ENCODE measurements at places on chromosomes 5 and 9.

DNA sequence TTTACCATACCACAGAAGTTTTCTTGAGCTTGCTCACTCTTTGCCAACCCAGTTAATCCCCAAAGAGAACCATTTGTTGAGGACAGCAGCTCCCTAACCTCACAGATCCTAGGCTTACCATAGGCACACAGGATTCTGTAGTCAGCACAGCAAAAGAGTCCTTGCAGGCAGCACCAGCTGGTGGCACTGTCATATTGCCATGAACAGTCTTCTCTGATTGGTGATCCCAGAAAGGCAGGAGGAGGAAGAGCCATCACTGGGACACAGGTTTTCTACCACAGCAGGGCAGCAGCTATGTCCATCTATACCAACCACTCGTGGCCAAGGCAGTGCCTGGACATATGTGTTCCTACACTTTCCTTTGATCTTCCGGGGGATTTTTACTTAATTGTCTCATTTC lies 297.1 kb upstream of the CD180 start:
- DNase-seq, result no peak

- no peak for DNase-seq
Observed at GRCh38 chr5:173557123-173557903, 59.1 kb downstream of the BOD1 start.

DNA sequence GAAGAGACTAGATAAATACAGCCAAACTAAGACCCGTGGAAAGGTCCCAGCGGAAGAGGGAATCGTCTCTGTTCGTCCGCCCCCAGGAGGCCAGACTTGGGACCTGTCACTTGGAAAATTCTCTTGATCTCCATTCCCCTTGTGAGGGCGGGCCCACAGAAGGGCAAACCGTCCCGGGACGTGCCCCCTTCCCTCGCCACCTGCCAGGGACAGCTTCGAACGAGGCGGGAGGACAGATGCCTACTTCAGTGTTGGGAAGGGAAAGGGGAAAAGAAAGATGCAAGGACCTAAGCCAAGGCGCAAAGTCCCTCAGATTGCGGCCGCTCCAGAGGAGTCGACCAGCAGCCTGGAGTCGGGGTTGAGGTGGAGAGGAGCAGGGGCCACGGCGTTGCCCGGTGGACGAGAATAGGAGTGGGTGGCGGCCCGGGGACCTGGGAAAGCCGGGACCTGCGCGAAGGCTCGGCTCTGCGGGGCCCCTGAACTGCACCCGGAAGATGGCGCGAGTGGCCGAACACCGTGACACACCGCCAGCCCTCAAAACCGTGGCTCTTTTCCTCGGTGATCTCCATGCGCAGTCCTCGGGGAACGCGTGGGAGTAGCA lies 4.4 kb upstream of the EBF1 start:
- DNase-seq, result no peak

DNA sequence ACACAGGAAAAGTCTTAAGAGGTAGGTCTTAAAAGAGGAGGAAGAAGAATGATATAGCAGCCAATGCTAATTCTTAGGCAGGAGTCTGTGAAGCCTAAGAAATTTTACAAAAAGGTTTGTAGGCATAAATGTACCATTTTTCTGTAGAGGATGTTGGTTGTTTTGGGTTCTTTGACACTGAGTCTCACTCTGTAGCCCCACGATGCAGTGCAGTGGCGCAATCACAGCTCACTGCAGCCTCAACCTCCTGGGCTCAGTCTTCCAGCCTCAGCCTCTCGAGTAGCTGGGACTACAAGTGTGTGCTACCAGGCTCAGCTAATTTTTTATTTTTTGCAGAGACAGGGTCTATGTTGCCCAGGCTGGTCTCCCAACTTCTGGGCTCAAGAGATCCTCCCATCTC lies 37.7 kb upstream of the RNF38 start:
- no peak for DNase-seq

- DNase-seq, result no peak
Observed at GRCh38 chr5:36392818-36393217, 91.1 kb upstream of the RANBP3L start.

DNA sequence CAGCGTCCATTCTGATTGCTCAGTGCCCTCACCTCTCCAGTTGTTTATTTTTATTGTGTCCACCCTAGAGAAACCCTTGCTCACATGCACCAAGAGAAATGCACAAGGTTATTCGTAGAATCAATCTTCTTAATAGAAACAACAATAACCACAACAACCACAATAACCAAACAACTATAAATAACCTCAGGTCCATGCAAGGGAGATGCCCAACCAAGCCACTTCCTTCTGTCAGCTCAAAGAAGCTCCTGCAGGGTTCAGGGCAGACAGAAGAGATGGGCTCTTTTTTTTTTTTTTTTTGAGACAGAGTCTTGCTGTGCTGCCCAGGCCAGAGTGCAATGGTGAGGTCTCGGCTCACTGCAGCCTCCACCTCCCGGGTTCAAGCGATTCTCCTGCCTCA lies 14.9 kb upstream of the TCOF1 start:
- no peak for DNase-seq

GRCh38 chr5:1543398-1544293 lies 19.9 kb upstream of the LPCAT1 start:
- no peak for DNase-seq

DNA sequence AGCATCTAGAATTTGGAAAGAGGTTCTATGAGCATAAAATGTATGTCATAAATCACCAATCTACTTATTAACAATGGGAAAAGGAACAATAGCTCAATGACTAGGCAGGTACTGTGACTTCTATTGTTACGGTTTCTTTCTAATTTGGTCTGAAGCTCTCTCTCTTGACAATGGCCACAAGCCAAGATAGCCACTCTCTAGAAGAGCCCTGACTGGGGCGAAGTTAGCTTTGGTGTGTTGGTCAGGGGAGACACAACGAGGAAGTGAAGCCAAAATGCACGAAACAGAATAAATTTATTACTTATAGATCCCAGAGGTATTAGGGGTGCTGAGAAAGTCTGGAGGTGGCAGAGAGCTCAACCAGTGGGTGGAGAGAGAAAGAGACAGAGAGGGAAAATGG lies 9.4 kb upstream of the RAD23B start:
- DNase-seq, result no peak

GRCh38 chr5:172642926-172643871 lies 2.1 kb downstream of the NEURL1B start:
- no peak for DNase-seq

- no peak for DNase-seq
Observed at GRCh38 chr9:108552459-108553040, 303.2 kb downstream of the ACTL7B start.

- no peak for DNase-seq
Observed at GRCh38 chr5:179617930-179618329, 5.5 kb downstream of the HNRNPH1 start.

GRCh38 chr5:59483971-59484472 lies 409.5 kb downstream of the PDE4D start:
- no peak for DNase-seq

DNA sequence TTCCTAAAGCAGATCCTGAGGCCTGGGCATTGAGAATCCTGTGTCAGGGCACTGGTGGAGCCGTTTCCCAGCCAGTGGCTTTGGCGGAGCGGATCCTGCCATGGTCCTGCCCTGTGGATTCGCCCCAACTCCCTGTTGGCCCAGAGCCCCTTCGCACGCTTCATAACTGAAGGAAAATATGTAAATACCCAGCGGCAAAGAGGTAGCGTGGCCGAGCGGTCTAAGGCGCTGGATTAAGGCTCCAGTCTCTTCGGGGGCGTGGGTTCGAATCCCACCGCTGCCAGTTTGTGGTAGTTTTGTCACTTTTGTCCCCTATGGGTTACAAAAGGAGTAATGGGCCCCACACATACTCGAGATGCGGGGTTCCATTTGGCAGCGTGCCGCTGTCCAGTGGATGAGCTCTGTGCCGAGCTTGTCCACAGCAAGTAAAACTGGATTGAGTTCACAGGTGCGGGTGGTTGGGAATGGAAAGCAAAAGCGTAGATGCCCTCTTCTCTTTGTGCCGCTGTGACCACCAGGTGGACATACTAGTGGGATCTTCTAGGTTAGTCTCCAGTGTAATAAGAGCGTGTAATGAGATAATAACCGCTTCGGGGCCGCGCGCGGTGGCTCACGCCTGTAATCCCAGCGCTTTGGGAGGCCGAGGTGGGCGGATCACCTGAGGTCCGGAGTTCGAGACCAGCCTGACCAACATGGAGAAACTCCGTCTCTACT lies 17.3 kb downstream of the TRIM7 start:
- DNase-seq, result no peak

DNA sequence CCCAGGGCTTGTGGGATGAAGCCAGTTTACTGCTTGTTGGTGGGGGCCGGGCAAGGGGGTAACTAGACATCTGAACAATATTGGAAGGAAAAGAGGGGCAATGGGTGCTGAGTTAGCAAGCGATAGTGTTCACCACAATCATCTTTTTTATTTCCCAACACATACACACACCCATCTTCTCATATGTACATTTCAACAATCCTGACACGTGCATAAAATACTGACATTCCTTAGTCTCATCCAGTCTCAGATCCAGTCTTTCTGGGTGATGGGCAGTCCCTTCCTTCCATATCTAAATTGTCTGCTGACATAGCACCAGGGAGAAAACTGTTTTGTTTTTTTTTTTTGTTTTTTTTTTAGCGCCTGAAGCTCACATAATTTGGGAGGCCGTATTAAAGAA lies 333.6 kb upstream of the TRPC7 start:
- DNase-seq, result no peak

GRCh38 chr9:137127301-137128157 lies 11.4 kb upstream of the GRIN1 start:
- DNase-seq, result no peak

GRCh38 chr9:69744688-69745380 lies 15.0 kb downstream of the PTAR1 start:
- DNase-seq, result no peak

GRCh38 chr5:52807037-52807436 lies 19.3 kb downstream of the ITGA1 start:
- DNase-seq, result no peak

GRCh38 chr5:93578813-93579691 lies 2.0 kb downstream of the NR2F1-AS1 start:
- DNase-seq, result no peak

DNA sequence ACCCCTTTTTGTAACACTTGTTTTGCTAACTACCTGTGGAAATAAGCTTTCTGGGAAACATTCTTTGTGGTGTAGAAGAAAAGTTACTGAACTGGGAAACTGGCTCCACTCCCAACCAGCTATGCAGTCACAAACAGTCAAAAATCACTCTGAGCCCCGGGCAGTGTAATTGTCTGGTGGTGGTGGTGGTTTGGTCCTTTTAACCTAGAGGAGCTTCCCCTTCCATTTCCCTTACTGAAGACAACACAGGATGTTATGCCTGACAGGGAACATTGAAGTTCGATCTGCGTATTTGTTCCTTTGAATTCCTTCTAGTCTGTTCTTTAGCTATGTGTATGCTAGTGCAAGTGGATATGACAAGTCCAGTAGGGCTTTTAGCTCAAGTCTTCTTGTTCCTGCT lies 56.8 kb upstream of the TBCA start:
- DNase-seq, result no peak

- DNase-seq, result peak; percentile 63
Observed at GRCh38 chr5:172110921-172111851, 76.8 kb downstream of the STK10 start.

DNA sequence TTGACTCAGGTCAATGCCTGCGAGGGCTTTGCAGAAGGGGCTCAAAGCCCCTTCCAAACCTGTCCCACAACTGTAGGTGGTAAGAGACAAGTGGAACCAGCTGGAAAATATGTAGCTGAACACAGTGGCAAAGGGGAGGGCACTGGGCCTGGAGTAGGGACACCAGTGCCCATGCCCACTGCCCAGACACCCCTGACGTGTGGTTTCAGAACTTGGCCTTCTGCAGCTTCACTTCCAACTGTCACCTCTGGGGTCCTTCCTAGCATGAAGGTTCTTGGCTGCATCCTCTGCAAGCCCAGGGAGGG lies 233.1 kb upstream of the IRX1 start:
- DNase-seq, result no peak

DNA sequence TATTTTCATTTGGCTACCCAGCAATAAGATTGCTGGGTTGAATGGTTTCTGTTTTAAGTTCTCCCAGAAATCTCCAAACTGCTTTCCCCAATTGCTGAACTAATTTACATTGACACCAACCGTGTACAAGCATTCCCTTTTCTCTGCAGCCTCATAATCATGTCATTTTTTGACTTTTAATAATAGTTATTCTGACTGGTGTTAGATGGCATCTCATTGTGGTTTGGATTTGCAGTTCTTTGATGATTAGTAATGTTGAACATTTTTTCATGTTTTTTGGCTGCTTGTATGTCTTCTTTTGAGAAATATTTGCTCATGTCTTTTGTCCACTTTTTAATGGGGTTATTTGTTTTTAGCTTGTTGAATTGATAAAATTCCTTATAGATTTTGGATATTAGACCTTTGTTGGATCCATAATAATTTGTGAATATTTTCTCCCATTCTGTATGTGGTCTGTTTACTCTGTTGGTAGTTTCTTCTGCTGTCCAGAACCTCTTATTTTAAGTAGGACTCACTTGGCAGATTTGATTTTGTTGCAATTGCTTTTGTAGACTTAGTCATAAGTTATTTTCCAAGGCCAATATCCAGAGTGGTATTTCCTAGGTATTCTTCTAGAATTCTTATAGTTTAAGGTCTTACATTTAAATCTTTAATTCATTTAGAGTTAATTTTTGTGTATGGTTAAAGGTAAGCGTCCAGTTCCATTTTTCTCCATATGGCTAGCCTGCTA lies 793.7 kb downstream of the BRINP1 start:
- DNase-seq, result no peak

GRCh38 chr5:115555084-115555633 lies 10.6 kb upstream of the FEM1C start:
- no peak for DNase-seq

DNA sequence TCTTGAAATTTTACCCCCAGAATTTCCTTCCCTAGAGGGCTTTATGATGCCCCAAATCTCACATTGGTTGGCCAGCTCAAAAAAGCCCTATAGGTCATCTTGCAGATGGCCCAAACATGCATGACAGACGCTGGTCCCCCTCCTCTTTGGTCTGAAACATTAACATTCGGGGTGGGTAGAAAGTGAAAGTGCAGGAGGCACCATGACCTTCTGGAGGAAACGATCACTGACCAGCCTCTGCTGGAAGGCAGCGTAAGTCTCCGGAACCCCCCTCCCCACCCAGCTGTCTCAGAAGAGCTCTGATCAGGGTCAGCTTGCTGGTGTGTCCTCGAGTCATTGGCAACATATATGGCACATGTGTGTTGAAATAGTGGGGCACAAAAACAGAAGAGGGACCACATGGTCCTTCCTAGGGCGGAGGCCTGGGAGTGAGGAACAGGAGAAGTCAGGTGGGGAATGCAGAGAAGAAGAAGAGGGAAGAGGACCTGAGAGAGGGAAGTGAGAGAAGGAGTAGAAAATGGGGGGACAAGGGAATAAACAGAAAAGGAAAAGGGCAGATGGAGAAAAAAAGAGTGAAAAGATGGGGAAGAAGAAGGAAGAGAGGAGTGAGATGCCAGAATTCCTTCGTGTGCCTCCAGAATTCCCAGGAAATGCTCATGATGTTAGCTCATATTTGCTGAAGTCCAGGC lies 46.2 kb downstream of the IL31RA start:
- no peak for DNase-seq

DNA sequence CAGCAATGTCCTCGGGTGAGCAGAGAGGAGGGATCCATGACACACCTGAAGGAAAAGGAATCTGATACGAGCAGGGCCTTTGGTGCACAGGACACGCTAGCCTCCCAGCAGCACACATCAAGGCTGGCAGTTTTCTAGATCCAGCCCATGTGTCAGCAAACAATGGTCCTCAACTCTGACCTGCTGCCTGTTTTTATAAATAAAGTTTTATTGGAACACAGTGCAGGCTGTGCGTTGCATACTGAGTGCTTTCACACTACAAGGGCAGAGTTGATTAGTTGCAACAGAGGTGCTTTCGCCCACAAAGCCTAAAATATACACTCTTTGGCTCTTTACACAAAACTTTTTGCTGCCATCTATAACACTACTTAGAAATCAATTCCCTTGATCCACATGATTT lies 147.1 kb downstream of the MYO10 start:
- no peak for DNase-seq
